Urinary bladder (tissue), 4 donors: ENCODE measurements at places on chromosomes 7 and 10.

- DNase-seq, result no peak
These were observed 85.4 kb downstream of the DOCK4 start for GRCh38 chr7:112120696-112121217.

GRCh38 chr10:112775381-112775780 is 174.7 kb upstream of the TCF7L2 start:
- no peak for DNase-seq

GRCh38 chr10:23203369-23204325 is 11.5 kb downstream of the PTF1A start:
- no peak for DNase-seq

DNA sequence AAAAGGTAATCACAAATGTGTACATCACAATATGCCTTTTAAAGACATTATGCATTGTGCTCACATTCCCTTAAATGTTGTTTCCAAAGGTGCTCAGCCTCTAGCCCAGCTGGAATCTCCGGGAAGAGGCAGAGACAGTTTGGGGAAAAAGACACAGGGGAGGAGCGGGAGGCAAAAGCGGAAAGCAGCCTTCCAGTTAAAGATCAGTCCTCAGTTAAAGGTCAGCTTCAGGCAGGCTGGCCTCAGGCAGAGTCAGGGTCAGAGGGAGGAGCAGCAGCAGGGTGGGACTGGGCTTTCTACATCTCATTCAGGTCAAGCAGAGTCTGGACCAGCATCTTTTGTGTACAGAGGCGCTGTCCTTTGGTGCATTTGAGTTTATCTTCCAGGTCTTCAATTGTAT is 18.6 kb downstream of the ST7 start:
- no peak for DNase-seq

- no peak for DNase-seq
These were observed 162.2 kb downstream of the IMMP2L start for GRCh38 chr7:111400088-111400487.

DNA sequence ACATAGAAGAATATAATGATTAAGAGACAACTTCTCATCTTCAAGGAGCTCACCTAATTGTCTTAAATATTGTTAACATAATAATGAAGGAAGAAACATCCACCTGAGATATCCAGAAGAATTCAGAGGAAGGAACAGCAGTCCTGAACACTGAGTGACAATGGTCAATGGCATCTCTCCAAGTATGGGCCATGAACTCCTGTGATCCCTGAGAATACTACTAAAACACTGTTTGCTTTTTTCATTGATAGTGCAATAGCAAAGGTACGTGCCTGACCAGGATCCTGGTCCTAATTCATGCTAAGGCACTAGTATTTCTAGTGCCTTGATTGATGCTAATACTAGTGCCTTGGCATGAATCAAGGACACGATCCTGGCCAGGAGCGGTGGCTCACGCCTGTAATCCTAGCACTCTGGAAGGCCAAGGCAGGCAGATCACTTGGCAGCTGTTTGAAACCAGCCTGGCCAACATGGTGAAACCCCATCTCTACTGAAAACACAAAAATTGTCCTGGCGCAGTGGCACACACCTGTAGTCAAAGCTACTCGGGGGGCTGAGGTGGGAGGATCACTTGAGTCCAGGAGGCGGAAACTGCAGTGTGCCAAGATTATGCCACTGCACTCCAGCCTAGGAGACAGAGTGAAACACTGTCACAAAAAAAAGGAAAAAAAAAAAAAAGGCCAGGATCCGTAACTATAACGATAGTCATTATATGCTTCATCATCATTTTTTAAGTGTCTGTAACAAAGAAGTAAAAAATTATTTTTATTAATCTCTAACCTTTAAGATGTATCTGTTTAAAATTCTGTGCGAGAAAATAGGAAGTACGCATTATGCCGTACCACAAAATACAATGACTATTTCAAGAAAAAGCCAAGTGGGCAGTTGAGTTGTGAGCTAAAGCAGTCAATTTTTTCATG is 49.1 kb downstream of the SRPK2 start:
- DNase-seq, result no peak

- no peak for DNase-seq
These were observed 53.3 kb downstream of the ZNF680 start for GRCh38 chr7:64509583-64509982.

GRCh38 chr7:26208040-26208439 is 6.5 kb downstream of the CBX3 start:
- DNase-seq, result no peak

GRCh38 chr10:104339469-104340110 is 1.3 kb upstream of the ITPRIP start:
- no peak for DNase-seq

- DNase-seq, result no peak
These were observed 458.8 kb upstream of the GHITM start for GRCh38 chr10:83680470-83680891.

DNA sequence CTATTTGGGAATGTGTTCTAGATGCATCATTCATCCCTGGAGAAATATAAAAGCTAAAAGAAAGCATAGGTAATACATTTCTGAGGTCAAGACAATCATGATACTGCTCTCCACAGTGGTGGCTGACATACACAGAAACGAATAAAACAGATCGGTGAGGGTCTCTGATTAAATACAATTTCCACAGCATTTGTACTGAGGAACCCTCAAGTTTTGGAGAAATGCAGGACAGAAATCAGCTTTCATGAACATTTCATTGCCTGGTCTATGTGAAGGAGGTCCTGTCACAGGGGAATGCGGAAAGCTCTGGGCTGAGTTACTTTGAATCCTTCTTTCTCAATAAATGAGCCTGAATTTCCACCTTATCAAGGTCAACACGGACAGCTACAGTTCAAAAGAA is 67.9 kb upstream of the ITGB1 start:
- DNase-seq, result no peak

DNA sequence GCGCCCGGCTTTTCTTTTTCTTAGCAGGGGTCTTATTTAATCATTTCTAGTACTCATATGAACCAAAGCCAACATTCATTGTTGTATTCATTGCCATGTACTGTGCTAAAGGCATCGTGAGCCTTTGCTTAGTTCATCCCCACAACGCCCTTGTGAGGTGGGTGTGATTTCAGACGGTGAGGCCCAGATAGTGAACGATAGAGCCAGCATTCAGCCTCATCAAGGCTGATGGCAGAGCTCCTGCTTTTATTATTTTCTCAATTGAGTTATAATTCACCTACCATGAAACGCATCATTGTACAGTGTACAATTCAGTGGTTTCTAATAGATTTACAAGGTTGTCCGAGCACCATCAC is 50.1 kb downstream of the HK1 start:
- DNase-seq, result no peak

- no peak for DNase-seq
These were observed 99.1 kb upstream of the PDGFA start for GRCh38 chr7:618539-619367.

GRCh38 chr7:121259826-121260225 is 69.0 kb upstream of the WNT16 start:
- DNase-seq, result no peak

- no peak for DNase-seq
These were observed 280.1 kb downstream of the TCF7L2 start for GRCh38 chr10:113230011-113230610.

DNA sequence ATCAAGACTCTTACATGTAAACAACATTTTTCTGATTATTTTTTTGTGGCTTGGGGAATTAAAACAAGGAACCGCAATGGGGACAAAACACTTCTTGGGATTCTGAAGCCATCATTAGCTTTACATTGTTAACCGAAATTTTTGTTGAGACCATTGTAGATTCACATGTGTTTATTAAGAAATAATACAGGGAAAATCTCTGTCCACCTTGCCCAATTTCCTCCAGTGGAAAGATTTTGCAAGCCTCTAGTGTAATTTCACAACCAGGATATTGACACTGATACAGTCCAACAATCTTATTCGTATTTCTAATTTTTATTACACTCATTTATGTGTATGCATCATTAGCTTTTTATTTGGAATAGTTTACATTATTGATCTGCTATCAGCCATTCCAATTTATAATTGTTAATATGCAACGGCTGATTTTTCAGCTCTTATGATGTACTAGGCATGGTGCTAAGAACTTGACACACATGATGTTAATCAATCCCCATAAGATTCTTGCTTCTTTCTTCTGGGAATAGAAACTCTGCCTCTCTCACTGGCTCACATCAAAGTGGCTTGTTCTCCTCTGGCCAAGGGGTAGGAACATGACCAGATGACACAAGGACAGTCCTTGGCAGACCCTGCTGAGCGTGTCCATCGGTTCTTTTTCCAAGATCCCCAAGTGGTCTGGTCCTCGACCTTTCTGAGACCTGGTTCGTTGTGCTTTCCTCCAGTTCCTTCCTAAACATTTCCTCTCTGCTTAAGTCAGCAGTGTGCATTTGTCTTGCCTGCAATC is 137.6 kb downstream of the ADAM12 start:
- DNase-seq, result no peak

DNA sequence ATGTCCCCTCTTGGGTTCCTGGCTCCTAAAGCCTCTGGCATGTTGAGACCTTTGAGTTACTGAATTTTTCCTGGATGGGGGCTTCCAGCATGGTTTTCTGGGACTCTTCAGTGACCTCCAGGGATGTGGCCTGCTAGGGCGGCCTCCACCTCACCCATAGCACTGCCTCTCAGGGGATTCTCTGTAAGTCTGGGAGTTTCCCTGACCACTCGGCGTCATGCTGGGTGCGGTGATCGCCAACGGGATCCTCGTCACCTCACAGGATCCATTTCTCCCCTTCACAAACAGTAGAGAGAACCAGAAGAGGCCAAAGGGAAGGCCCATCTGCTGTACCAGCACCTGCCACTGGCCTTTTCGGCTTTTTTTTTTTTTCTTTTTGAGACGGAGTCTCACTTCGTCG is 84.3 kb downstream of the NPTX2 start:
- no peak for DNase-seq

GRCh38 chr7:94042381-94042780 is 38.2 kb upstream of the BET1 start:
- DNase-seq, result no peak

DNA sequence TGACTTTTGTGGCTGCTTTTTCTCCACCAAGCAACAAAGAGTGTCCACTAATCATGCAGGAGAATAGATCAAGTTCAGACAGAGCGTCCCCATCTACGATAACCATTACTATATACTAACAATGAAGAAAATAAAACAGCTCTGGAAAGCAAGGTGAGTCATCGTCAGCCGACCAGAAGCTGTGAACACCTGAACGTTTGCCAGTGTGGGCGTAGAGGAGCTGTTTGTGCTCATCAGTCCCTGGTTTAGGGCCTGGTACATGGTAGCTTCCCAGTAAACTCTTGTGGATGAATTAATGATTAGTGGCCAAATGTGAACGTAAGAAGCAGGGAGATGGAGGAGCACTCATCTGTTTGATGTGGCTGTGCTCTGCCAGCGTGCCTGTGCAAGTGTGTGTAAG is 180.7 kb downstream of the EVX1 start:
- DNase-seq, result no peak
